SK-N-DZ (cell line): ENCODE measurements at places on chromosomes 5 and 9.

DNA sequence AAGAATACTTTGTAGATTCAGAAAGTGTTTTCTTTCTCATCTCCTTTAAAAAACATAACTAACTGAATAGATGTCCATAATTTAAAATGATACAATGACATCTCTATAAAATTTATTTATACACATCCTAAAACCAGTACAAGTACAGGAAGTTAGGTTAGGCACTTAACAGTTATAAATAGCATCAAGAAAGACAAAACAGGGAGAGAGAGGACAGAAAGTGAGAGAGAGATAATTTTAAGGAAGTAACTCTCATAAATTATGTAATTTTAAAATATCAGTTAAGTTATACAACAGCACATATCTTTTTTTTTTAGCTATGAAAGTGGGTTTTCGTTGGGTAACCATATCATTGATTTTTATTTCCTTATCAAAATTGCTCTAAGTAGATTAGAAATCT, 1068.6 kb downstream of the TAF11L14 start:
- no peak for DNase-seq

- DNase-seq: no peak
These were observed 79.3 kb downstream of the PTPN3 start for GRCh38 chr9:109418827-109419226.

DNA sequence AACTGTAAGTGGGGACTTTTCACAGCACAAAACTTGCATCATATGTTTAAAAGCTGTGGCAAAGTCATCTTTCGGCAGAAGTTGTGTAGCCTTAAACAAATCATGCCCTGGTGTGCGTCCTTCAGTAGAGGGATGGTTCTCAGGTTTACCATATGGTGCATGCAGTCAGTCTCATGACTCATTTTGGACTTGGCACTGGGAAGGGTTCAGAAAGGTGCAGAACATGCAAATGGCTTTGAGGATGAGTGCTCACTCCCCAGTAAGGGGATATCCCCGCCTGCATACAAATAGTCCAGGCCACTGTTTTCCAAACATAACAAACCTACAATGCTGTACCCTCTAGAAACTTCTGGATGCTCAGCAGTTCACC, 260.3 kb downstream of the NDUFS4 start:
- DNase-seq: no peak

- DNase-seq: no peak
These were observed 1.9 kb downstream of the ERGIC1 start for GRCh38 chr5:172835994-172836356.

DNA sequence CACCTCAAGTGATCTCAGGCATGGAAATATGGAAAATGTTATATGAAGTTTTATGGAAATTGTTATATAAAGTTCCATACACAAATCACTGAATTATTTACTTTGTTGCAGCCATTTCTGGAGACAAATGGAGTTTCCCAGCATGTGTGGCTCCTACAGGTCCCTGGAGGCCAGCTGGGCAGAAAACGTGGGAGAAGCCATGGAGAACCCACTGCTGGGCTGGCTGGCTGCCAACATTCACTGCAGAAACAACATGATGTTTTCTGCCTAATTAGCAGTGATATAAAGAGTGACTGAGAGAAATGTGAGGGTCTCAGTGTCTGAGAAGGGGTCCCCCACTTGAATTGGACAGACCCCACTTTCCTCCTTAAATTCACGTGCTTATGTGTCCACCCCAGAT, 208.8 kb upstream of the IRX2 start:
- no peak for DNase-seq

GRCh38 chr5:77518304-77518703, 26.2 kb upstream of the WDR41 start:
- peak; percentile 37 for DNase-seq

DNA sequence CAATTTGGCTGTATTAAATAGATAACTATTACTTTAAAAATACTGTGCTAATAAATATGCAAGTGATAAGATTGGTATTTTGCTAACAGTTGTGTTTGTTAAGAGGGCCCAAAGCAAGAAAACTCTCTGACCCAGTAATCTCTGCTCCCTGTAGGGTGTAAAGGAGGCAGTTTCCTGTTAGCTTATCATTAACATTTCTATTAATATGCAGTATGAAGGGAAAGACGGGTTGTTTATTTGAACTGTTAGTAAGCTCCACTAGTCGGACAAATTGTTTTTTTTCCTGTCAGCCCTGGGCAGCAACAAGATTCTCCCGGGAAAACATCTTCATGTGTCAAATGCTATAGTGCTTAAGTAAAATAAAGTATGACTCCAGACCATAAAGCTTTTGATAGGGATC, 35.6 kb downstream of the ERP44 start:
- DNase-seq: no peak

DNA sequence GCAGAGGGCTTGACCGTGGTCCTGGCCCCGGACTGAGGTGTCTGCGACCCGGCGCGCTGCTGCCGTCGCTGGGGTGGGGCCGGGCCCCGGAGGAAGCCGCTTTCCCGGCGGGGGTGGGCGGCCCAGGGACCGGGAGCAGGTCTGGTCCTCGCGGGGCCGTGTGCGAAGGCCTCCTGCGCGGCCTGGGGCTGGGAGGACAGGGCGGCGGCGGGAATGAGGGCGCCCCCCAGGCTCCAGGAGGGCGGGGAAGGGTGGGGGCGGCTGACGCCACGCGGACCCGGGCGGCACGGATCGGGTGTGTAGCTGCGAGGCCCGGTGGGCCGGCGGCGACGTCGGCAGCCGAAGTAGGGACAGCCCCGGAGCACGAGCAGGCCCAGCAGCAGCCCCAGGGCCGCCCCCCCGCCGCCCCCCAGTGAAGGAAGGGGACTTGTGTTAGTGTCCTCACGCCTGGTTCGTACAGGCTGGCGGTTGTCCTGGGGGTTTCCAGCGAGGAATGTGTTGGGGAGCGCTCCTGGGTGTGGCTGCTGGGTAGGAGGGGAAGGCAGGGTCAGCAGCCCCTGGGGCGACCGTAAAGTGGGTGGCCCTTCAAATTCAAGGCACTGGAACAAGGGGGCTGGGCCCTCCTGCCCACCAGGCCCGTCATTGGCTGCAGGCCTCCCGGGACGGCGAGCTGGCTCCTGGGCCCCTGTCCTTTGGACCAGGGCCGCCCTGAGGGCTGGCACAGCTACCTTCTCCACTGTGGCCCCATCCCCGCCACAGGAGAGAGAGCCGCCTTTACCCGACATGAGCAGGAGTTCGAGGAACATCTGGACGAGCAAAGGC, 597 bp upstream of the TMEM250 start:
- peak; percentile 48 for DNase-seq

DNA sequence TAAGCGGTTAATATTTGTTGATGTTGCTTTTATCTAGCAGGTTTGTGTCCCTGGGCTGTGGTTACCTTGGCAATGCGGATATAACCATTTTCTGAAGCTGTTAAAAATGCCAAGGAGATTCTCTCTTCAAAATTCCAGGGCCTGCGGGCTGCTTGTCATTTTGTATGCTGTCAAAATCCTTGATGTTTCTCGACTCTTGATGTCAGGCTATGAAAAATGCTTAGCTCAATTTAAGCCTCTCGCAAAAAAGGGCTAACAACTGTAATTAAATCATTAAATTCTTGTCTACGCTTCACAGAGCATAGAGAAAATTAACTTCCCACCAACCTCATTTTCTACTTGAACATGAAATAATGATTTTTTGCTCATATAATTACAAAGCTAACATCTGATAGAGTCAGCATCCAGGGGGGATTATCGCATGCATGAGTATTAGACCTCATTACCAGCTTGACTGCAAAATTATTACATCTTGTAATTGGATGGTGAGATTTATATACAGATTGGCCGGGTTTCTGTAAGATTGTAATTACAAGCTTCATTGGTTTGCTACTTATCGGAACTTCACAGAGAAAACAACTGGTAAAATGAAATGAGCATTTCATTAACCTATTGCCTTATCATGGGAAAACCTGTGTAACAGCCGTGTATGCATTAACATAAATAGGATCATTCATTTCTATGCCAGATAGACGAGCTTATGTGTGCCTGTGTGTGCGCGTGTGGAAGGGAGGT, 83.1 kb upstream of the IRX1 start:
- DNase-seq: no peak

GRCh38 chr5:127229185-127229889, 61.3 kb upstream of the MEGF10 start:
- no peak for DNase-seq

DNA sequence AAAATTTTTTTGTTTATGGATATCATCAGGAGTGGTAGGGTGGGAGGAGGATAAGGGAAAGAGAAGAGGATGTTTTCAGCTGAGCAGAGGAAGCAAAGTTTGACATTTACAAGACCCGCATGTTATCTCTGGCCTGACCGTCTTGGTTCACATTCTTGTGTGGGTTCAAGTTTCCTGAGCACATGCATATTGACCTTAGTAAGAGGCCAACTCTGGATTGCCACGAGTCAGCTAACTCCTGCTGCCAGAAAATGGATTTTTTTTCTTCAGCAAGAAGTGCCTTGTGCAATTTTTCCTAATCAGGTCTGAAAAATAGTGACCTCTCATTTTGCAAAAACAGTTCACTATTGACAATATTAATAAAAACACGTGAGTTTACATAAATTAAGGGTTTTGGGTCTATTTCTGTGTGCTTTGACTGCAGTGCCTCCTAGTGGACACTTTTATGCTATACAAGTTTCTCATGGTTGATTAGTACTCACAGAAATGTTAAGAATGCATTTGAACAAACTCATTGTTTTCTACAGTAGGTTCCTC, 27.1 kb upstream of the BASP1 start:
- peak; percentile 32 for DNase-seq

- no peak for DNase-seq
These were observed 5.1 kb upstream of the FST start for GRCh38 chr5:53475320-53475719.

DNA sequence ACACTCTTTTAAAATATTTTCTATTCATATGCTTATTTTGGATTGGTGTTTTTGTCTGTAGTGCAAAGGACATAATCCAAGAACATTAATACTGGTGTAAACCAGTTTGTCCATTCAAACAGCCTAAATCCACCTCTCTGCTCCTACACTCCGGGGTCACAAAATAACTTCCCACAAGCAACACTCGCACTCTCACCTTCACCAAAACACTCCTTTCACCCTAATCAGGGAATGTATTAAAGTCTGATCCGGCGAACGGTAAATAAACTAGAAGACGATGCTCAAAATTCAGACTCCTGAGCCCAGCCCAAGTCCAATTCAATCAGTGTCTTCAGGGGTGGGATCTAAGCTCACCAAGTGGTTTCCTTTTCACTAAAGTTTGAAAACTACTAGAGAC, 649 bp downstream of the AP3B1 start:
- DNase-seq: no peak

- peak; percentile 22 for DNase-seq
These were observed 22.4 kb downstream of the ZDHHC11B start for GRCh38 chr5:761854-762710.

DNA sequence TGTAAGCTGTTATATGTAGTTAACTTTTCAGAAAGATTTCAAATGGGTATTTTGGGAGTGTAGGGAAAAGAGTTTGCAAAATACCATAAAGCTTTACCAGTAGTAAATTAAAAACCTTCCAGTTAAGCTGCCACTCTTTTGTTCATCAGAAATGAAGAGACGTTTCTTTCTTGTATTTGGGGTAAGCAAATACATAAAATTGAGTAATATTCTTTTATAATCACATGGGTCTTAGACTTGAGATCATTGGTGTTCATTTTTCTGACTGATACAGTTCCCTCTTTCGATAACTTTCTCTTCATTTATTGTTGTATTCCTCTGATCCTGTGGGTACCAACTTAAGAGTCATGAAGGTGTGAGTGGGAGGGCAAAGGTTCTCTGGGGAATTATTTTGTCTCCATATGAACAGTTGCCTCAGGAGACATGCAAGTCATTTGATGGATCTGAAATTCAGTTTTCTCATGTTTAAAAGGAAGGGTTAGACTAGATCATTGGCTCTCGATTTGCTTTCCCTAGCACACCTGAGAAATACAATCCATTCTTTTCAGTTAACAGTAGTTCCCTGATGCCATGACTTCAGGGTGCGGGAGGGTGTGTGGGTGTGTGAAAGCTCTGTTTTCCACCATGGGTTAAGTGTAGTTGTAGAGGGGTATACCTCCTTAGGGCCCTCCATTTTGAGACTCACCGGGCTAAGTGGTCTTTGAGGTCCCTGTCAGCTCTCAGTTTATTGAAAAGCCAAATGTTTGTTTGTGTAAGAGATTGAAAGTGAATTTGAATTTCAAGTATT, 47.7 kb downstream of the CNTRL start:
- no peak for DNase-seq

- DNase-seq: no peak
These were observed 81.6 kb upstream of the MIER3 start for GRCh38 chr5:57033503-57033902.

GRCh38 chr9:108565651-108566378, 290.0 kb downstream of the ACTL7B start:
- peak; percentile 63 for DNase-seq

DNA sequence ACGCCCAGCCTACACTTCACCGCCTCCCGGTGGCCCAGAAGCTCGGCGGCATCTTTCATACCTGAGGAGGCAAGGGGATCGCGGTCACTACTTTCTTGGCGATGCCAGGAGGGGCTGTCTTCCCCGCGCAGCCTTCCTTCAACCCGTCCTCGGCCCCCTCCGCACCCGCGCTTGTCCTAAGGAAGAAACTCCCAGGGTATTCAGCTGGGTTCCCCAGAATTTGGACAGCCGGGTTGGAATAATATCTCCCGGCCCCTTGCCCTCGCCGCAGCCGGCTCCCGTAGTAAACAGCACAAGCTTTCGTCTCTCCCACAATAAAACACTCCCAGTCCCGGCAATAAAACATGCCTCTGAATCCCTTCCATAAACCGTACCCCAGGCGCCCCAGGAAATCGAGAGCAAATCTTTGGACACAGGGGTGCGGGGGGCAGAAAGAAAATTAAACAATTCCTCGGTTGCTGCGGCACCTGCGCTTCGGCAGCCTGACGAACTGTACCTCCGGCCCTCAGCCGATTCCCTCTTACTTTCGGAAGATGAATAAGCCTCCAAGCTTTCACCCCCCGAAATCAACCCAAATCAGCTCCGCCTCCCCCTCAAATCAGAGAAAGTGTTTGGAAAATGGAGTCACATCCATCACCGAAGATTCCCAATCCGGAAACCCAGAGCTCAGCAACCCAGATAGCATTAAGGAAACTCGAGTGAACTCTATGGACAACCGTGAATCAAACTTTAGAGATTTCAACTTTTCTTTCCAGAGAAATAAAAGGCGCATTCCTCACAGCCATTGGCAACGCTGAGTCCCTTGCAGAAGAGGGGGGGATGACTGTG, 1.1 kb downstream of the OTP start:
- no peak for DNase-seq

GRCh38 chr9:79053598-79053997, 518.2 kb upstream of the TLE4 start:
- no peak for DNase-seq

GRCh38 chr5:67094476-67095300, 101.9 kb downstream of the CD180 start:
- no peak for DNase-seq
